ENCODE measurements at places on chromosomes 5 and 9.
A peak's percentile ranks its signal among the peaks of the same experiment; 100 is the strongest.

DNA sequence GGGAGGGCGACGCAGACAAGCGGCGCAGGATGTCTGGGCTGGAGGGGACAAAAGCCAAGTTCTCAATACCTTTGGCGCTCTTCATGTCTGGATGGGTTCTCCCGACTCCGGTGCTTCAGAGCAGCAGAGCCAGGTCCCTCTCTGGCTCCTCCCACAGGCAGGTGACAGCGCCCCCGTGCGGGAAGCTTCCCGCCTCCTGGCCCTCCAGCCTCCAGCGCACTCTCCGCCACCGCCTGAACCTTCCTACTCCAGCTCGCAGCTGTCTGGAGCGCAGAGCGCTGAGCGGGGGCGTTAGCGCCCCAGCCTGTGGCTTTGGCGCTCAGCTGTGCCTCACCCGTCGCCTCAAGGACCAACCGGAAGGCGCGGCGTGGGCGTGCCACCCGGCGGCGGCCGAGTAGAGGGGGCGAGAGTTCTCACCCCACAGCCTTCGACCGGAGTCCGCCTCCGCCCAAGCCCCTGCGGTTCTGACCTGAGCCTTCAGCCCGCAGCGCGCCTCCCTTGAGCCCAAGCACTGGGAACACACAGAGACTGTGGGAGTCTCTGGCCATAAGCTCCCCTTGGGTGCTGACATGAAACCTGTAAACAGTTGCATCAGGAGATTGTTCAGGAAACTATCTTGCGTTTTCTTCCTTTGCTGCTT is at the start of gene SLCO4C1:
TSS of gene SLCO4C1 (minus strand) at position 107 of the 640 bp plus-strand sequence. CDS start at position 85, 22 bp downstream.
- peak; percentile 62 for DNase-seq

GRCh38 chr5:40223884-40224402 is 455.8 kb upstream of the PTGER4 start:
- peak; percentile 4 for DNase-seq

- no peak for DNase-seq
These were observed 441.0 kb downstream of the TLE4 start for GRCh38 chr9:80012557-80013330.

DNA sequence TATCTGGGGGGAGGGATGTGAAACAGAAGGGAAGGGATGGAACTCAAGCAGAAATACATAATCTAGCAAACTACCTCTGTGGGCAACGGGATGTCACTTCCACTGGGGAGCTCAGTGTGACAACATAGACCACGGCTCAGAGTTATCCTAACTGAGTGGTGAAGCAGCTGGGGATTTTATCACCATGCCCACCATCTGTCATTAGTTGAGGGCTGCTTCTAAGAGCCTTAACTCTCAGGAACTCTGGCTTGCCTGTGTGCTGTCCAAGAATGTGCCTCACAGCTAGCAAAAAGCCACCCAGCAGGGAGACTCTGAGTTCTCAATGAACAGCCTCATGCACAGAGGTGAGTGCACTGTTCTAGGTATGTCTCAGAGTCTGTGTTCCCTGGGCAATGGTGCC is 90.6 kb upstream of the CXCL14 start:
- no peak for DNase-seq

DNA sequence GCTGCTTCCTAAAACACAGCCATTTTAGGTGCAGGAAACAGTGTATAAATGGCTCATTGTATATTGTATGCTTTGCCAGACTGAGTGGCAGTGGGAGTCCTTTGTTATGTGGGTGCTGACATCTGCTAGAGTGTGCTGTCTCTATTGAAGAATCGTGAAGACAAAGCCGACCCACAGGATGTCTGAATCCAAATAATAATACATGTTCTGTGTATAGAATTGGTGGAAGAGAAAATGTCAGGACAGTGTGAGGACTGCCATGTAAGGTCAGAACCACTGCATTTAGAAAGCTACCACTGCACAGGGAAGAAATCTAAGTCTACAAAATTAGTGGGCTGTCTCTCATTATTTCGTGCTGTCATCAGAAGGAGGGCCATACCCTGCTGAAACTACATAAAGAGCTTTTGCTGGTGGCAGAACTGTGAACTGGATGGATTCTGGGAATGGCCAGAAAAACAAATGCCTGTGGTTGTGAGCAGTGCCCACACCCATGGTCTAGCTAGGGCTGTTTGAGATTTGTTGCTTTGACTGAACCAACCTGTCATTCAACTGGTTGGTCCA is 2.5 kb downstream of the IL7R start:
- DNase-seq: no peak

DNA sequence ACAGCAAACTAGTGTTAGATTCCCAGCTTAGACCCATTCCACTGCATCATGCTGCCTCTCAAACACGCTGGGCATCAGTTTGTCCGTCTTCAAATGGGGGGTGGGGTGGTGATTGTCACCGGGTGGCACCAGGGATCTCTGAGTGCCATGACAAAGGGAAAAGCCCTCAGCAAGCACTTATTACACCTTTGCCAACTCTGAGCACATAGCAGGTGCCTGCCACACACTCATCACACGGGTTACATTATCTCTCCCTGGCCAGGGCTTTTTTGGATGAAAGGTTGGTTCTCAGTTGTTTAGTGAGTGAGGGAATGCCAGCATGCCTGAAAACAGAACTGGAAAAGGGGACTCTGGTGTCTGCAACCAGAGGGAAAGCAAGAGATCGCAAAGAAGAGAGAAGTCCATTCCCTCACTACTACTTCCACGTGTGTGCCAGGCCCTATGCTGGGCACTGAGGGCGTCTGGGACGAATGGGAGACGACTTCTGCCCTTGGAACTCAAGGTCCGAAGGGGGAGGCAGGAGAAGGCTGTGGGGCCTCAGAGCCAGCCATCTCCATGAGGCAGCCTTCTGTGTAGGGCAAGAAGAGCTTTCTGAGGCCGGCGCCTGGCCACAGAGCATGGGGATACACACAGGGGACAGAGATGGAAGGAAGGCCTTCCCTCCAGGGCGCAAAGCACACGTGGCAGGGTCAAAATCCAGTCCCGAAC is 48.9 kb downstream of the PAX5 start:
- DNase-seq: no peak

DNA sequence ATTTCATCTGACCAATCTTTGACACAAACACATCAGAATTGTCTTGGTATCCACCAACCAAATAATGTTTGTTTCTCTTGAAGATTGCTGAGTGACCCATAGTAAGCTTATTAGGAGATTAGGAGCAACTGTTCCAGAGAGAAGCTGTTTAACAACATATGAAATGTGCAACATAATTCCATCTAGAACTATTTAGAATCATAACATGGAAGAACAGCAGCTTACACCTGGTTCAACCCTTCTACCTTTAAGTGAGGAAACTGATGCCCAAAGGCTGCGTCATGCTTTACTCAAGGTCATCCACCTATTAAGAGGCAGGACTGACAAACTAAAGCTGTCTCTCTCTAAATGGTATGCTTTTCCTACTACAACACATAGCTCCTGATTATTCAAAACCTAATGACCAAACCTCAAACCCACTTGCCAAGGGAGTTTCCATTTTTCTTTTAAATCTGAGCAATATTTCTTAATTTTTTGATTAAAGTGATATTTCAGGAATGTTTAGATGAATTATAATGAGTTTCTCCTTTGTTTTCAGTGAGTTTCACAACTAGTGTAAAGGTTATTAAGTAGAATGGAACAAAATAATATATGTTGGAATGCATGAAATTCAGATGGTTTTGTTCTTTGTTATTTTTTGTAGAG is 545.9 kb downstream of the RAB3C start:
- DNase-seq: no peak

DNA sequence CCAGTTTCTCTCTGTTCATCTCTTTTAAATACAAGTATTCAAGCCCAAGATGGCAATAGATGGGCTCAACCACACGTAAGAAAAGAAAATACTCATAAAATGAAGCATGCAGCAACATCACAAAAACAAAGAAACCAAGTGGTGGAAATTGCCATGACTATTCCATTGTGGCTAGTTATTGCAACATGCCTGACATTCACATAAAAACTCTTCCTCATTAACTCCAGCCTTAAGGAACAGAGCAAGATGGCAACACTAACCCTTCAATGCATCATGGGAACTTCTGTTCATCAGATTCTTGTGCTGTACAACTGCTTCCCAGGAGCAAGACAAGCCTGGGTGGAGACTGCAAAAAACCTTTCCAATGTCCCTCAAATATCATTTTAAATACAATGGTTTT is 1.4 kb upstream of the GLIS3 start:
- no peak for DNase-seq

GRCh38 chr5:23631302-23632045 is 124.1 kb downstream of the PRDM9 start:
- DNase-seq: no peak

- DNase-seq: no peak
These were observed 470.5 kb downstream of the PLK2 start for GRCh38 chr5:57989378-57989777.

DNA sequence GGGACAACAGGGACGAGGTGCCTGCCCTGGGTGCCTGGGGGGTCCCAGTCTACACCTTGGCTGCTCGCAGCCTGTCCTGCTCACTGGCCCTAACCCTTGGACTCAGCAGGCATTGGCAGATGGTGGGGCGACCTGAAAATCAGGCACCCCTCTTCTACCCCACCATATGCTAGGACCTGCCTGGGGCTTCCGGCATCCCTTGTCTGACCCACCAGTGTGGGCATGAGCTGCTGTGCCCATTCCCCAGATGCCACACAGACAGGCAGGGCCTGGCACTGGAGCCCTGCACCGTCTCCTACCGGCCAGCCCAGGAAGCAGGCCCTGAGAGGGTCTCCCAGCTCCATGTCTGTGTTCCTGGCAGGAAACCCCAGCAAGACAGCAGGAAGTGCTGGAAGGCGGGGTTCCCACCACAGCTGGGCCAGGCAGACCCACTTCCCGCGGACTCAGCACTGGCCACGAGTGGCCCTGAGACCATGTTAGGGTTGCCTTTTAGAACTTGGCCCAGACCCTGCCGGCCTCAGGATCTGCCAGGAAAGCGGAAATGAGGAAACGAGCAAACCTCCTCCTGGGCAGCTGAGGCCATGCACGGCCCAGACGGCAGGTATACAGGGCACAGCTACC is 3.1 kb downstream of the NINJ1 start:
- no peak for DNase-seq

GRCh38 chr9:135329571-135330306 is 149.8 kb upstream of the PPP1R26 start:
- DNase-seq: no peak

DNA sequence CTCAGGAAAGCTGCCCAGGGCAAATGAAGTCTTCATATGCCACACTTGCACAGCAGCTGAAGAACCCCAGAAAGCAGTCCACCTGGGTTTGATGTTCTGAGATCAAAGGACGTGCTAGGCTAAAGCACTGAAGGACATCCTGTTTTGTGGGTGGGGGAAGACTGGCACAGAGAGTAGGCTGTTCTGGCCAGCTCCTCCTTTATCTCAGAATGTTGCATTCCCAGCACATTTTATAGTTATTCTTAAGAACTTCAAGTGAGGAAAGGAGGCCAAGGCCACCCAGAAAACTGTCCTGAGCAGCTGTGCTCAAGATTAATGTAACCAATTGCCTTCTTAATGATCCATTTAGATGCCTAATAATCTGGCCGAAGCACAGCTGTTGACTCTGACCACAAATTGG is 10.9 kb downstream of the SHOC1 start:
- no peak for DNase-seq

- no peak for DNase-seq
These were observed 162.9 kb downstream of the ZDHHC21 start for GRCh38 chr9:14530366-14530765.

- DNase-seq: no peak
These were observed 14.7 kb upstream of the RIC1 start for GRCh38 chr9:5614192-5614591.

GRCh38 chr9:116152390-116152789 is 1.2 kb upstream of the PAPPA start:
- no peak for DNase-seq

DNA sequence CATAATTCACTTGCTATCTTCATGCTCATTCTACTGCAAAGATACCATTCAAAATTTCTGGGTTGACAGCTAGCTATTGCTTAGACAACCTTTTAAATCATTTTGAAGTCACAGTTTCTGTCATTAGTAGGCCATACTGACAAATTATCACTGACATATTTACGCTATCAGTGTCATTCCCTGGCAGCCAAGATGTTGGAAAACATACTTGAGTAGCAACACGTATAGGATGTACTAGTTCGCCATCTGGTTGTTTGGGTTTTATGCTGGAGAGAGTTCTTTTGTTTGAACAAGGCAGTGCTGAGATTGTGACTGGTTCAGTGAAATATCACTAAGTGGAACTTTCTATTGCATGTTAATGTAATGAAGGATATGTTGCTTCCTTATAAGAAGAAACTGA is 621.9 kb downstream of the DTWD2 start:
- no peak for DNase-seq

DNA sequence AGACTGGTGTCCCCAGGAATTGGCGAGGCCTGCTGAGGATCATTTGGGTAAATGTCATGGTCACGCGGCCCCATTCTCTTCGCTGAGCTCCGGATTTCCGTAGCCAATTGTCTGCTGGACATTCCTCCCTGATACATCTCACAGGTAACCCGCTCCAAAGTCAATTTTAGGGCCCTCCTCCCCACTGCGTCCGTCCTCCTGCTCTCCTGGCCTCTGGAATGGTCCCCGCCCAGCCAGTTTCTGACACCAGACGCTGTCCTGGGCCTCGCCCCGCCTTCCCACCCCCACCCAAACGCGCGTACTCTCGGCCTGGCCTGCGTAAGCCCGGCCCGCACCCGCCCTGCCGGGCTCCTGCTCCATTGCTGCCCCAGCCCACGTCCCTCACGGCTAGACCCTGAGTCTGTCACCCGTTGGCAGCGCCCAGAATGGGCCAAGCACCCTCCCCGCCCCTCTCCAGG is 202.0 kb downstream of the AUH start:
- DNase-seq: no peak

DNA sequence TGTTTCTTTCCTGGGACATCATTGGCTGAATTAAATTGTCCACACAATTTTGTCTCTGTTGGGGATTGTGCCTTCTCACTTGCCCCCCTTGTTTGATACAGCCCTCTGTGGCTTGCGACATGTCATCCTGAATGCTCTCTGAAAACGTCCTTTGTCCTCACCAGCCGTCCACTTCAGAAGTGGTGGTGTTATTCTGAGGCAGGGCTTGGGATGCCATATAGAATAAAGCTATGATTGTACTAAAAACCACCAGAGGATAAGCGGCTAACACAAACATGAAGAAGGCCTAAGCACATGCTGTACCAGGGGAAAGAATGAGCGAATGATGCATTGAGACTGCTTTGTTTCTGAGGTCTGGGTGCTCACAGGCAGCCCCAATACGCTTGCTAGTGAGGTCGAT is 3.5 kb upstream of the SNX30 start:
- DNase-seq: no peak

GRCh38 chr9:89036383-89036782 is 45.1 kb downstream of the S1PR3 start:
- no peak for DNase-seq
